ENCODE measurements at places on chromosomes 6 and 20. TPM values are rescaled to one million over a fixed set of nuclear protein-coding genes. Genes with fewer than 3 reads are reported as not detected.

PPP1R16B gene
- 0.17 TPM for total RNA-seq

PDYN gene
- total RNA-seq = not detected

WFDC12 gene
- not detected for total RNA-seq

PSORS1C1 gene
- total RNA-seq = not detected

GNMT gene
- 1.8 TPM for total RNA-seq

SLC32A1 gene
- not detected for total RNA-seq

CLPSL2 gene
- not detected for total RNA-seq

CDSN gene
- not detected for total RNA-seq

BHLHE23 gene
- not detected for total RNA-seq

HCRTR2 gene
- total RNA-seq = not detected

DNA sequence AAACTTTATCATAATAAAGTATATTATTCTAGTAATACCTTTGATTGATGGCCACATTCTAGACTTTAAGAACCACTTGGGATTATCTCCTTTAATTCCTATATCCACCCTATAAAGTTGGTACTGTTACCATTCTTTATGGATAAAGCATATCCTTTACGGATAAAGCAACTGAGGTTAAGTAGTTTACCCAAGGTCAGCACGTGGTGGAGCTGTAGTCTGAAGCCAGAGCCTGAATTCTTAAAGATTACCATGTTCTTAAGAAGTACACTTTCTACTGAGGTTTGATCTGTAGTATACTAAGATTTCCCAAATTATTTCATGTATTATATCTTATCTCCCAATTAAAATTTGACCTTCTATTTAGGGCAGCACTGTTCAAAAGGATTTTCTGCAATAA lies 3.0 kb upstream of the NCOA7 start:
- DNase-seq = no peak

- DNase-seq = peak; percentile 18
These were observed 28.4 kb upstream of the FRMD1 start for GRCh38 chr6:168107191-168107983.

DNA sequence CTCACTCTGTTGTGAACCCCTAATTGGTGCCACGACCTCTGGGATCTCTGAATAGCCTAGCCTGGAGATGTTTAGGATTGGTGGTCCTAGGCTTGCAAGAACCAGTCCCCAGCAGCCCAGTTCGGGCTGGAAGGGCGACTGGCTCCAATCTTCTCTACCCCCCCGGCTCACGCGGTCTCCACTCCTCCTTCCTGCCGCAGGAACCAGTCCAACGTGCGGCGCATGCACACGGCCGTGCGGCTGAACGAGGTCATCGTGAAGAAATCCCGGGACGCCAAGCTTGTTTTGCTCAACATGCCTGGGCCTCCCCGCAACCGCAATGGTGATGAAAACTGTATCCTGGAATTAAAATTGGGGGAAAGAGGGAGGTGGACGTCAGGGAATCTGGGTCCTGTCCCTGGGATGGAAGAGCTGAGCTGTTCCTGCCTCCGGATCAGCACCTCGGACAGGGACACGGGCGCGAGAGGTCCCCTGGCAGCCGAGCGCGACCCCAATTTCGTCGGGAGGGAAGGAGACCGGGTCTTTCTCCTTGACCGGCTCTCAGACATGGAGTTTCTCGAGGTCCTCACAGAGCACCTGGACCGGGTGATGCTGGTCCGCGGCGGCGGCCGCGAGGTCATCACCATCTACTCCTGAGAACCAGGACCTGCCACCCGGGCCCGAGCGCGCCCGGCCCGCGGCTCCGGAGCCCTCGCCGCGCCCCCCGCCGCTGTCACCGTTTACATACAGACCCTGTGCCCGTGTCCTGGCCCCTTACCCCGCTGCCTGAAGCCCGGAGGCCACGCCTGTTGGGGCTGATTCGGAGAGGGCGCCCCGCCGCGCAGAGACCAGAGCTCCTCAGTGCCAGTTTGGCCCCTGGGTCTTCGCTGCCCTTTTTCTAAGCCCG lies 28.2 kb downstream of the SLC12A5 start:
- peak; percentile 33 for DNase-seq

- DNase-seq = peak; percentile 61
These were observed 8.9 kb upstream of the AHI1 start for GRCh38 chr6:135506270-135506997.

DNA sequence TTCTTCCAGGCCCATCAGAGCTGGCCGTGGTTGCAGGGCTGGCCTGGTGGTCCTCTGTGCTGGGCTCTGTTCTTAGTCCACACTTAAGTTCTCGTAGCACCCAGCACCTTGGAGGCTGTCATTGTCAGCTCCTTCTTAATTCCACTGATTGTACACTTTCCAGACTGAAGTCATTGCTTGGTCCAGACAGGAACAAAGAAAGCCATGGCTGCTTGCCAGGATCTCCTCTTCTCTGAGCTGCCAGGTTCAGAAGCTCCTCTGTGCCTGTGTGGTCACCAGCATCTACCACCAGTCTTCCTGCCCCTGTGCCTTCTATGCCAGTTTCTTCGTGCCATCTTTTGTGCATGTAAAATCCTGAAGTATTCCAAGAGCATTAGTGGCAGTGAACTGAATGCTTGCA lies 39.5 kb upstream of the PCMTD2 start:
- DNase-seq = no peak

DNA sequence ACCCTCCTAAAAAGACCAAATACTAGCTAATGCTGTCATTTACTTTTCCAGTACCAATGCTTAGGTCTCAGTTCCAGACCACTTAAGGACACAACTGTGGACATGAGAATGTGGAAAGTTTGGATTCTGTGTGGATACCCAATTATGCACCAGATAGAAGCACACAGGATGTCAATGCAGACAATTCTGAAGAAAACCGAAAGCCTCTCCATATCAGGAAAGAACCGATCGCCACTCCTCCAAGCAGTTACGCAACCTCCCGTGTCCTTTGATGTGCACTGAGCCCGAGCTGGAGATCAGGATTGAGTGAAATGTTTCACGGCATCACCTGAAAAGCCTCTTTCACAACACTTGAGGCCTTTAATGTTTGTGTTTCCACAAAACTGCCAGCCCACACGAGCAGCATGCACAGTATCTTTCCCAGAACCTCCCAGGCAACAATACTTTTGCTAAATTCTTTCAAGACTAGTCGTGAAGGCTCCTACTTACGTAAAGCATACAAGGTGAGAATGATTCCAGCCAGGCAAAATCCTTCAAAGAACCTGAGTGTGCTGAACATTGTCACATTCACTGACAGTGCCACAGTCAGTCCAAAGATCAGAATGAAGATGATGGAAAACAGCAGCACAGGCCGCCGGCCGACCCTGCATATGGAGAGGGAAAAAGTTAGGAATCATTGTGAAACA lies 47.0 kb downstream of the SLC22A23 start:
- no peak for DNase-seq

DNA sequence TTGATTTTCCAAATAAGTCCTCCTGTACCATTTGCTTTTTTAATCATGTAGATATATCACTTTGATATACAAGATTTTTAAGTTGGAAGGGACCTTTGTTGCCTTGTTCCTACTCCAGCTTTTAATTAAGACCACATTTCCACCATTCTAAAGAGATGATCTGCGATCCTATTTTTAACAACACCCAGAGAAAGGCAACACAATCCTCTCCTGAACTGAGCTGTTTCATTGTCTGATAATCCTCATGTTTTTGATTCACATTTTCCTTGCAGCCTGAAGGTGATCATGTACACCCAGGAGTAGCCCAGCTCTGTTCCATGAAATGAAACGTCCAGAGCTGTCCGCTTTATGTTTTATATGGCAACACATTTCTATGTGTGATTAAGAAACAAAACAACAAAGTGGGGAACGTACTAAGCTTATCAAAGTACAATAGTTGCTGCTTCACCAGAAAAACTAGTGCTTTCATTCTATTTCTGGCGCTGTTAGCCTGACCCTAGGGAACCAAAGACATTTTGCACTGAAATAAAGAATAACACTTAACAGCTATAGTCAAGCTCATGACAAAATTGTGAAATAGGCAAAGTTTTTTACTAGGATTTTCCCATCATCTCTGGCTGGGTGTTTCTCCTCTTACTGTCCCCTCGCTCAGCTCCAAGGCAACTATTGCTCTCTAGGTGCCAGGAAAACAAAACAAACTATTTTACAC lies 22.6 kb upstream of the TRAF3IP2 start:
- no peak for DNase-seq

DNA sequence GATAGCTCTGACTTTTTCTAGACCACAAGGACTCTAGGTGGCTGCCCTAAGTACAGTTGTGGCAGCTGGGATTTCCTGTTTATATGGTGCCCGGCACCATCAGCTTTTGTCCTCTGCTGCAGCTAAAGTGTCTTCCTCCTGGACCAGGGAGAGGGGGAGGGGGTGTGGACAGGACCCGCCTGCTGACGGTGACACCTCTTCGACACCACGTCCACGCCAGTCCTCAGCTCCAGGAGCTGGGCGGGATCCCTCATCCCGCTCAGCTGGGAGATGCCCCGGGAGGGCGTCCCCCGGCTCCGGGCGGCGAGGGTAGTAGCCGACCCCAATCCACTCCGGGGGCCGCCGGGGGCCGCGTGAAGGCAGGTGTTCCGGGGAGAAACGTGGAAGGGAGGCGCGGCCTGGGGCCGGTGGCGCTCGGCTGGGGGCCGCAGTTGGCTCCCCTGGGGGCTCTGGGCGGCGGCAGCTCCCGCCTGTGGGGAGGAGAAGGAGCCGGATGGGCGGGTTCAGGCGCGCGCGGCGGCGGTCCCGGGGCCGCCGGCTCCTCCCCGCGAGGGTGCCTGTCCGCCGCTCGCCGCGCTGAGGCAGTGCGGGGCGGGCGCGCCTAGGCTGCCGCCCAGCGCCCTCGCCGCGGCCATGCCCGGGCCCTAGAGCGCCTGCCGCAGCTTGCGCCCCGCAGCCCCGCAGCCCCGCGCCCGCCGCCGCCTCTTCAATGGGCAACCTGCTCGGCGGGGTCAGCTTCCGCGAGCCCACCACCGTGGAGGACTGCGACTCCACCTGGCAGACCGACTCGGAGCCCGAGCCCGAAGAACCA lies at the start of gene OGFRL1:
Gene OGFRL1 (plus strand): TSS at position 584 of the 811 bp plus-strand sequence. CDS start 126 bp downstream, at position 710.
- DNase-seq = peak; percentile 84

GRCh38 chr6:70547313-70547712 lies 19.4 kb upstream of the SDHAF4 start:
- DNase-seq = peak; percentile 11

GRCh38 chr6:60671369-60671768 lies 1614.7 kb downstream of the KHDRBS2 start:
- DNase-seq = no peak

- DNase-seq = no peak
These were observed 19.6 kb upstream of the FAM83B start for GRCh38 chr6:54827010-54827409.

DNA sequence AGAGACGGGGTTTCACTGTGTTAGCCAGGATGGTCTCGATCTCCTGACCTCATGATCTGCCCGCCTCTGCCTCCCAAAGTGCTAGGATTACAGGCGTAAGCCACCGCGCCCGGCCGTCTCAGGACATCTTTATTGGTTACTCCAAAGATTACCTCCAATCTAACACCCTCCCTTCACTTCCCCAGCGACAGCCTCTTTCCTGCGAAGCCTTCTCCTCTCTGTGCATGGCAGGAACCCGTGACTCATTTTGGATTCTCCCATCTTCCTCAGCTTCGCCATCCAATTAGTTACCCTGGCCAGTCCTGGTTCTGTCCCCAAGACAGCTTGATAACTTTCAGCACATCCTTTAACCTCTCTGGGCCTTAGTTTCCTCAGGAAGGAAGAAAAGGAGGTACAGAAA lies 51.3 kb upstream of the TOX2 start:
- DNase-seq = no peak

DNA sequence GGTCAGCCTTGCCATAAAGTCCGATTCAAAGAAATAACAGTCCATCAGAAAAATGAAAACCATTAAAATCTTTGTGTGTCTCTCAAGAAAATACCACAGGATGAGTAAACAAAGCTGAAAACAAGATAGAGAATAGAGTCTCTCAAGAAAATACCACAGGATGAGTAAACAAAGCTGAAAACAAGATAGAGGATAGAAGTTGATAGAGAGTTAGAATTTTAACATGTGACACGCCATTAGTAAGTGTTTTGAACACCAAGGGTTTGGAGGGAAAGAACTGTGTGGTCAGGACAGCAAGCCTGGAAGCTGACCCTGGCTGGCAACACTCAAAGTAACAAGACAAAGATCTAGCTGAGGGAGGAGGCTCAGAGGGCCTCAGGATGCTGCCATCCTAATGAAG lies 43.9 kb upstream of the PRND start:
- no peak for DNase-seq

- no peak for DNase-seq
These were observed 58.8 kb upstream of the MAP7 start for GRCh38 chr6:136608991-136609390.

GRCh38 chr6:116192786-116193185 lies 61.1 kb downstream of the TSPYL4 start:
- DNase-seq = no peak

- no peak for DNase-seq
These were observed 72.5 kb downstream of the PPP1R3G start for GRCh38 chr6:5157621-5158138.

- no peak for DNase-seq
These were observed 80.7 kb downstream of the C6orf52 start for GRCh38 chr6:10613723-10614122.

GRCh38 chr20:15756002-15756753 lies 817.1 kb downstream of the KIF16B start:
- DNase-seq = no peak

DNA sequence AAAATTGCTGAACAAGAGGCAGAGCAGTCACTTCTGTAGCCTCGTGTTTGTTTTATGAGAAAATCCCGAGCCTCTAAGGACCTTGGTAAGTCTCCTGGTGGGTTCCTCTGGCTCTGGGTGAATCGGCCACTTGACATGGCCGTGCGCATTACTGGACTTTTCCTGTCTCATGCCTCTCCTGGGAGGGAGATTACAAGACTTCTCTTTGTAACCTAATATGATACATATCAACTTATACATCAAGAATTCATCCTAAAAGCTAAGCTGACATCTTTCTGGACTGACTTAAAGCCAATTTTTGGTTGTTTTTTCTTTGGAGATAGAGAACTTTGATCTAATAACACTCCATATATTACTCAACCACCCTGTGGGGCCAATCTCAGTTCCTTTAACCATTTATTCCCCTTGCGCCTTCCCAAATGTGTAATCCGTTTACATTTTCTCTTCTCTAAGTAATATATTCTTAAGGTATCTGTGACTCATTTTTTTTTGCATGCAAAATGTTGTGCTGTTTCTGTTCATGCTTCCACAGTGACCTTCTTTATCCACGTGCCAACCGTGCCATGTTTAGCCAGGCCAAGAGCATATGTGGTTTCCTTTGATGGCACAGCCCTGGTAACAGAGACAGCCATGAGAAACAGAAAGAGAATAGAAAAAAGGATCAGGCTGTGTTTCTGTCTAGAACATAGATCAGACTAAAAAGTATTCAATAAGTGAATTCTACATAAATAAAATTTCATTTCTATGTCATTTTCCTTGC lies 47.5 kb upstream of the JAG1 start:
- no peak for DNase-seq

GRCh38 chr6:116465246-116465645 lies 4.1 kb downstream of the CALHM6 start:
- no peak for DNase-seq

GRCh38 chr6:125793863-125794262 lies 3.1 kb downstream of the NCOA7 start:
- DNase-seq = no peak

GRCh38 chr6:166419286-166419685 lies 36.5 kb upstream of the MPC1 start:
- DNase-seq = no peak

Measured in A673 (cell line).